AML-193 (cell line): ENCODE measurements at places on chromosomes 2 and 18.

- no peak for DNase-seq
Observed at GRCh38 chr2:146451972-146452371, 1392.9 kb upstream of the ACVR2A start.

DNA sequence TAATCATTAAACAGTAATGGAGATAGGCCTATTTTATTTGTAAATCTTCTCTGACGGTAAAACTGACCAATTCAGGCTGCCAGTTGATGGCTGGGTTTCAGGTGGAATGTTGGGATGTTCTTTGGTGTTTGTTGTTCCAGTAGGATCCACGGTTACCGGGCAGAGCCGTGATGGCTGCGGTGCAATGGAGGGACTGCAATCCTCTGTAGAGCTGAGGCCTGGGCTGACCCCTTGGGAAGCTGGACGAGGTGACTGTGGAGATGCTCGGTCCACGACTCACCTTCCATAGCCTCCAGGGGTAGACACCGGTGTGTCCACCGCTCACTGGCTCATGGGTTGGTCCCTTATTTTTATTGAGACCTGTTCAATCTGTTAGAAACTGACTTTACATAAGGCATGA lies 42.5 kb downstream of the ZNF519 start:
- DNase-seq, result no peak

- DNase-seq, result no peak
Observed at GRCh38 chr2:191800874-191801273, 46.0 kb downstream of the CAVIN2 start.

- peak; percentile 33 for DNase-seq
Observed at GRCh38 chr2:15058015-15058720, 425.7 kb downstream of the LRATD1 start.

DNA sequence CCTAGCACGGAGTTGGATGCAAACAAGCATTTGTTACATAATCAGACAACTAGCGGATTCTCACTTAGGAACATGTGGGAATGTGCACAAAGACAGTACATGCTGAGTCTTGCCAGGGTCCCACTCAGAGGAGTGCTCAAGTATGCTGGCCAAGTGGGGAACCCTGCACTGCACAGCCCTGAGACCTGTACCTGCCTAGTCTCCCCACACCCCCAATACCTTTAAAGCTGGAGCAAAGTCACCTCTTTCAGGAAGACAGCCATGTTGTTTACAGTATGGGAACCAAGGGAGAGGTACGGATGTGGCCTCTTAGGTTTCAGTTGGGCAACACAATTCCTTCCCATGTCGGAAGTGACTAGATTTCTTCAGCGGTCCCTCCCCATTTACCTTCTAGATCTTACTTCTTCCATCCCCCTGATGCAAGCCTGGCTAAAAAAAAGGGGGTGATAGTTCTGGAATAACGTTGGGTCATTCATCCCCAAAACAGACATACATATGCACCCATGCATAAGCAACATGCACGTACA lies 10.7 kb downstream of the CXCR1 start:
- DNase-seq, result no peak

- no peak for DNase-seq
Observed at GRCh38 chr18:2325308-2325849, 245.9 kb downstream of the METTL4 start.

DNA sequence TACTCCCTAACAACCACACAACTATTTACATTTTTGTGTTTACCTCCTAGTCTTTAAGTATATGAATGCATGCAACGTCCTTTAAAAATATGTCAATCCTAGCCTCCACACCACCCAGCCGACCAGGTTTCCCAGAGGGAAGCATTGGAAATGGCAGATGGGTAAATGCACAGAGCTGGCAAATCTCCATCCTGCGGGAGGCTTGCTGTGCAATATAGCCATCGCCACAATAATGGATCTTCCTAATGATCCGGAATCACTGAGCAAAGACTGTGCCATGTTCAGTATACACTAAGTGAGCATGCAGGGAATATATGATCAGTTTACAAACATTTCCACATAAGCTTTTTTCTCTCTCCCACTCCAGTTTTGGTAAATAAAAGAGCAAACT lies 131.8 kb downstream of the NEDD4L start:
- DNase-seq, result no peak

- DNase-seq, result peak; percentile 17
Observed at GRCh38 chr2:74756356-74756890, 77.5 kb upstream of the HK2 start.

DNA sequence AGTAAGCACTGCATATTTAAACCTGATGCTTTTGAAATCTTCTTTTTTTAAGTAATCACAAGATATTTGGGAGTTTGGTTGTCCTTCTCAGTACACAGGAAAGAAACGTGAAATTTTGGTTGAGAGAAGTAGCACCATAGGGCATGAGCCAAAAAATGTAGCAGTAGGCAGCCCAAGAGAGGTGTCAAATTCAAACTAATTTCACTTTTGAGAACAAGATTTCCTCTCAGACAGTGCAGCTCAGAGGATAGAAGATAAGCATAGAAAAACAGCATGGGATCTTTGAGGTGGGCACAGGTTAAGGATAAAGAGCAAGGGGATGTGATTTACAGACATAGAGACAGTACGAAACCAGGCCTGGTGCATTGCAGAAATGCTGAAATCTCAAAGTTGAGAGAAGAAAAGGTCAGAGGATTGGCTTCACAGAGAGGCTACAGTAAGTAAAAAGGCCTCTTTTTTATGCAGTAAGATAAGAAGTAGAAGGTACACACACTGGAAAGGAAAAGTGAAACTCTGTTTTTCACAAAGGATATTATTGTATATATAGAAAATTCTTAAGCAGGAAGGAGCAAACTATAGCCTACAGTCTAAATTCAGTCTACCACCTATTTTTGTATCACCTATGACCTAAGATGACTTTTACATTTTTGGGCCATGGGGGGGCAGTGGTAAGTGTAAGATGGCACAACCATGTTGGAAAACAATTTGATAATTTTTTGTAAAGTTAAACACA lies 89.8 kb downstream of the PKP4 start:
- no peak for DNase-seq

DNA sequence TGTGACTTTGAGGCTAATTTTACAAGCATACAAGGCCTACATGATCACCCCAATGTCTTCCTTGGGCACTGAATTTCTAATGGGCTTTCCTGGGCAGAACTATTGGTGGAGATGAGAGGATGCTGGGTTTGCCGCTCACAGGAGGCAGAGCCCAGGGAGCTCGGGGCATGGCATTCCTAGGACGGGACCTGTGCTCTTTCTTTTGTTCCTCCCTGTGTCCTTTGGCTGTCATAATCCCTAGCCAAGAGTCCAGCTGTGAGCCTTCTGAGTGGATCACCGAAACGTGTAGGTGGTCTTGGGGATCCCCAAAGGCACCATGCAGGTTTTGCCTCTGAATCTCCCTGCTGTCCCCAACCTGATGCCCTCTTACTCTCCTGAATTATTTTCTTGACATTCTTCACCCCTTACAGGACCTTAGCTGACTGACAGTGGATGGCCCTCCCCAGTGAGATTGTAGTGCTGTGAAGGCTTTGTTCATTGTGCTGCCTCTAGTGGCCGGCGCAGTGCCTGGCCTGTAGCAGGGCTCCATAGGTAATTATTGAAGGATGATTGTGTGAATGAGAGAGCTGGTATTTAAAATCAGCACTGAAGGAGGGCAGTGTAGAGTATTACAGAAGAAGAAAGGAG lies 221.9 kb downstream of the ZNF407 start:
- DNase-seq, result peak; percentile 21

DNA sequence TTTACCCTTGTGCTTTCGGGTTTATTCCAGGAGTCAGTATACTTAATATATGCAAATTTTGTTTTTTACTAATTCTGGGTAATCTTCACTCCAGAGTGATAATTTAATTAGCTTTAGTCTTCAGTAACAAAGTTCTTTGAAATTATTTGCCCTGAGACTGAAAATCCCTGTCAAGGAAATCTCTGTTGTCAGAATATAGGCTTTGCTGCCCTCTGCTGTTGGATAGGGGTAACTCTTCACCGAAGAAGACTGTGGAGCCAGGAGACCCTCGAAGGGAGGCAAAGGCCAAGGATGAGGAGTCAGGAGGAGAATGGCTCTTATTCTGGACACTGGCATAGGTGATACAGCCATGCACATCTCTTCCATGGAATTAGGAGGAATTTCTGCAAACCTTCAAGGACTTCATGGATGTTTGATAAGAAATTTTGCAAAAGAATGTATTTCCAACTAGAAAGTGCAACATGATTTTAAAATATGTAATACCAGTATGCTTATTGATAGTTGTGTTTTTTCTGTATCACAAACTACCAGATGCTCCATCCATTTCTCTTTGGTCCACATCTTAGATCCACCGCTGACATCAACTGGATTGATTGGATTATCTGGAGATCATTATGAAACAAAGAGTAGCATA lies 182.3 kb downstream of the RDH14 start:
- DNase-seq, result peak; percentile 29

DNA sequence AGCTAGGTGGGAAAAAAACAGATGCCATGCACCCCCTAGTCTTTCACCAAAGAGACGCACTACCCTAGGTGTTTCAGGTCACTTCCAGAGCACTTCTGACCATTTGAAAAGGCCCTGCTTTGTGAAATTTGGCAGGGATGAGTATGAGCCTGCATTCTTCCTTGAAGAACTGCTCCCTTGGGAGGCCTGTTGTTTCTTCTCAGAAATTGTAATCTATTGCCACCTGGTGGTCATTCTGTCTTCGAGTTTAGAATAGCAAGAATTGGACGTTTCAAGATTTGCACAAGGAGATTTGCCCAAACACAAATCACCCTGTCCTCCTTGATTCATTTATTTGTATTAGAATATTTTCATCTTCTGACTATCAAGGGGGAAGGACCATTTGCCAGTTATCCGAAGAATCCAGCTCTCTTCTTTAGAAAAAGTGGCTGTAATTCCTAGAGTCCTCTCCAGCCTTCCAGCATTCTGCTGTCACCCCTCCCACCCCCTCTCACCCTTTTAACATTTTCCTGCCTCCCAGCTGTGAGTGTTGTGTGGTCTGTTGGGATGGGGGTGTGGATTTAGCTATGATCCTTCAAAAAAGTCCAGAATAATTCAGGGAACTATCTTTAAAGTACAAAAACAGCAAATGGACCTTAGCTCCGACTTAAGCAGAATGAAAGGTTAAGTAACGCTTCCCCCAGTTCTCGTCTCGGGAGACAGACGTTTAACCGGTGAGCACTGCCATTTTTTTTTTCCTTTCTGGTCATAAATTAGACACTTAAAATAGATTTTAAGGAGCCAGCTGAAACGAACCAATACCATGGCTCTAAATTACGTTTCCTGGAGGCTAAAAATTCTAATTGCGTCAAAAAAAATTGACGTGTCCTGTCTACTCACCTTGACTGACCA lies 3.7 kb upstream of the GAD1 start:
- peak; percentile 67 for DNase-seq

DNA sequence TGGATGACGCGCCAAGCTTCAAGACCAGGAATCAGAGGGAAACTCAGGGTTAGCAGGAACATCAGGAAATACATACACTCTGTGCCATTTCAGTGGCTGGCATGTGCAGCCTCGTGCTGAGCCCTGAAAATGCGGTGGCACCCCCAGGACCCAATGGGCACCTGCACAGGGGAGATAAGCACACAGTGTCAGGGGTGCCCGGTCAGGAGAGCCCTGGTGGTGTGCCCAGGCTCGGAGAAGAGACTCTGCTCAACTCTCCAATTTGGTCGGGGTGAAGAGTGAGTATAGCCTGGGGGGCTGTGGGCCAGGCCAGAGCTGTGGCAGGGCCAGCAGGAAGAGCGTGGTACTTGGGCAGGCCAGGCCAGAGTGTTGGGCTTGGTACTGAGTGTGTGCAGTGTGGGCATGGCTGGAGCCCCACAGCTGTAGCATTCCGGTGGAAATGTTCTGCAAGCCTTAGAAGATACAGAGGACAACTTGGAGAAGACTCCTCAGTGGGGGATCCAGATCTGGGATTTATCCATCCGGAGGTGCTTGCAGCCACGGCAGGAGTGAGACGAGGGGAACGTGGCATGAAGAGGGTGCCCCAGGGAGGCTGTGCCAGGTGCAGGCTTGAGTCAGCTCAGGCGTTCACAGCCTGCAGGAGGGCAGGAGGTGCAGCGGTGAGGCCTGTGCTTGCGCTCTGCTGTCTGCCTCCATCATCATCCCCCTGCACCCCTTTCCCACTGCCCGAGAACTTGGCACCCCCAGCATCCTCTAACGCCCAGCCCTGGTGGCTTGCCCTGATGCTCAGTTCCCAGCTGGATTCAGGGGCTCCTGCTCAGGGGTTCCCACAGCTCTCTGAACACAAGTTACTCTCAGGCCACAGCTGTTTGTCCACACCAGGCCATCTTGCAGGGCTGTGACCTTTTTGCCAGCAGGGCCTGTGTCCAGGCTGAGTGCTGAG lies 451.7 kb upstream of the HS6ST1 start:
- DNase-seq, result no peak

GRCh38 chr2:119683713-119684443 lies 4.9 kb downstream of the TMEM177 start:
- no peak for DNase-seq

- no peak for DNase-seq
Observed at GRCh38 chr2:10610213-10610910, 79.4 kb downstream of the NOL10 start.

DNA sequence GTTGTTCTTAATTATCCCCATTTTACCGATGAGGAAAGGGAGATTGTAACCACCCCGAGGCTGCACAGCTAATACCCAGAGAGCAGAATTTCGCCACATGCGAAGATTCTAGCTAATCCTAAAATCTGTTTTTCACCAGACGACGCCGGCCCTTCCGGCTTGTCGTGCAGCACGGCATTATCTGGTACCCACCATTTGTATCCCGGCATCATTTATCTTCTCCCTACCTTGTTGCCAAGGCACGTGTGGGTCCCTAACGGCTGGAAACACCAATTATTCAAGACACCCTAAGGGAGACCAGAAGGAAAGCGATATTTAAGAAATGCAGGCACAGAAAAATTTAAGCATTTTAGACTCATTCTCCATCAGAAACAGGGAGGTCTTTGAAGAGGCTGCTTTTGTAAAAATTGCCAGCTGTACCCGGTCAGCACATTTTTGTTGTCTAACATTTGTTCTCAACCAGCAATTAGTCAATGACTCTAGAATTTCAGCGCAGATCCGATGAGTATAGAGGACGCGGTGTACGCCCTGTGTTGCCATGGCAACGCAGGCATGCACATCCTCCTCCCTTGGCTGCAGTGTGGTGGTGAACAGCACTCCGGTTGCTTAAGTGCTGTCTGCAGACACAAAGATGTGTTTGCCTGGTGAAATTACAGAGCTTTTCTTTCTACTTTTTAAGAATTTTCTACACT lies 111.6 kb downstream of the AGAP1 start:
- DNase-seq, result no peak
